ENCODE measurements at places on chromosomes 16 and 17.

- DNase-seq: no peak
These were observed 1736.9 kb downstream of the TP53TG3F start for GRCh38 chr16:35196313-35196712.

DNA sequence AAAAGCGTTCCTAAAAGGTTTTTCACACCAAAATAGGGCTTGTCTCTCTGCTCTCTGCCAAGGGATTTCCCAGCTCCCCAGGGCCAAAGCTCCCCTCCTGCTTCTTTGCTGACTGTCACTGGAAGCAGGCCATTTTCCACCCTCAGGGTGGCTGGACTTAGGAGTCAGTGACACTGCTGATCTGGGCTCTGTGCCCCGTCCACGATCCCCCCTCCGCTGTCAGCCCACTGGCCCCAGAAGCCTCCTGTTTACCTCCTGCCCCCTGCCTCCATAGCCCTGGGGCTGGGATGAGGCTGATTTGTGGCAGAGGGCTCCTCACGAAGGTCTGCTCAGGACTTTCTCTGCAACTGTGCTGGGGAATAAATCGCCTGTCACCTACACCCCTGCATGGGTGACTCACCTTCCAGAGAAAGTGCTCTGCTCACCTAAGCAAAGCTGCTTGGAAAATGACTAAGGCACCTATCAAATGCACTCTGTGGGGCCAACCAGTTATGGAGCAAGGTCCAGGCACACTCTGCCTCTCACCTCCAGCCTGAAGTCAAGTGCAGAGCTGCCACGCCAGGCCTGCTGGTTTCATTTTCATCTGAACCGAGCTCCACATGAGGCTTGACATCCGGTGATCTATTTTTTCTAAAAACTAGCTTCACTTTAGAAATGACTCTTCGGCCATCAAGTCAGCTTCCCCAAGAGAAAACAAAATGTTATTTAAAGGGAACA, 4.9 kb downstream of the MAP3K14 start:
- peak; percentile 63 for DNase-seq

DNA sequence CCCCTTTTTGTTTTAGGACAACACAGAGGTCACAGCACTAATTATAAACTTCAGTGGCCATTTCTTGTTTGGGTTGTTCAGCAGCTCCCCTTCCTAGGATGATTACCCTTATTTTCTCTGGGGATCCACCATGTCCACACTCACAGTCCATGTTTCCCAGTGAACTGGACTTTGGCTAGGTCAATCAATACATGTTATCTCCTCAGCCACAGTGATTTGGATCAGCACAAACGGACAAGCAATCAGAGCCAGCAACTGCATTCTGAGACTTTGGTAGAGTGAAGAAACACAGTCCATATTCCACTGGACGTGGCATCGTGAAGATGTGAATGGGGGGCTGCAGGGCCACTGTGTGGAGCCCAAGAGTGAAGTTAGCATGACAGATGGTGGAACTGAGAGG, 4.6 kb downstream of the TMEM220 start:
- DNase-seq: no peak

- no peak for DNase-seq
These were observed 28.7 kb upstream of the ABCA6 start for GRCh38 chr17:69170377-69170776.

GRCh38 chr17:79622122-79622601, 11.3 kb upstream of the RBFOX3 start:
- DNase-seq: no peak

GRCh38 chr17:44559634-44560554, 2.6 kb downstream of the FZD2 start:
- no peak for DNase-seq

DNA sequence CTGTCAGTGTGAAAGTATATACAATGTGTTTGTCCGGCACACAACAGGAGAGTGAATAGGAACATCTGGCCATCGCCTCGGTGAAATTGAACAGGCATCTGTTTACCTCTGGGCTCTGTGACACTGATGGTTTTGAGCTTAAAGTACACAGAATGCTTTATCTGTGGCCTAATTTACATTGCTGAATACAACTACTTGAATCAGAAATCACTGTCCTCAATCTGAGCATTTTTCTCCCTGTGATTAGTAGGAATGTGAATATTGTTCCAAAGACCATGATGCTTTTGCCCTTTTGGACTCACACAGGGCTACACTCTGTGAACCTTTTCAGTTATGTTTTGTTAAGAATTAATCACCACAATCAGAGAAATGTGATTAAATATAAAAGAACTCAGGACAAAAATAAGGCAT, 323.0 kb upstream of the TBX2 start:
- DNase-seq: no peak

DNA sequence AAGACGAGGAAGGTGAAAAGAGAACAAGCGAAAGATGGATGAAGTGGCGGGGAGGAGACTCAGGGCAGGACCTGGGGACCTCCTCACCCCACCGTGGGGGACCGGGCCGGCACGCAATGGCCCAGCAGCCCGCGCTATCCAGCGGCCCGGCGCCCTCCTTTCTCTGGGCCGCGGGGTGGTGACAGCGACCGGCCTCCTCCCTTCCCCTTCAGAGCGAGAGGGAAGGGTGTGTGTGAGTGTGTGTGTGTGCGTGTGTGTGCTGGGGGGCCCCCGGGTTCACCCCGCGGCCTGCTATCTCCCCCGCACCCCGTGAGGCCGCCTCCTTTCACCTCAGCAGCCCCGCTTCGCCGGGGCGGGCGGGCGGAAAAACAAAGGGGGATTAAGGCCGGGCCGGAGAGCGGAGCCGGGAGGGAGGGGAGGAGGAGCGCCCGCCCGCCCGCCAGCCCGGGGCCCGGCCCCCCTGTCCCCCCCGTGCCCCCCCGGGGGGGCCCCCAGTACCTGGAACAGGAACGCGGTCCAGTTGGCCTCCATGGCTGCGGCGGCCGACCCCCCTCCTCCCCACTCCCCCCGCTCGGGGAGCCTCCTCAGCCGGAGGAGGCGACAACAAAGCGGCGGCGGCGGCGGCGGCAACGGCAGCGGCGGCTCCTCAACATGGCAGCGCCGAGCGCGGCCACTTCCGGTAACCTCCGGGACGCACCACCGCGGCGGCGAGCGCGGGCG, at the start of gene VEZF1:
Gene VEZF1, minus strand, starts transcription at position 674 of the 720 bp plus-strand sequence. Its CDS starts 143 bp downstream, at position 531.
- DNase-seq: no peak

DNA sequence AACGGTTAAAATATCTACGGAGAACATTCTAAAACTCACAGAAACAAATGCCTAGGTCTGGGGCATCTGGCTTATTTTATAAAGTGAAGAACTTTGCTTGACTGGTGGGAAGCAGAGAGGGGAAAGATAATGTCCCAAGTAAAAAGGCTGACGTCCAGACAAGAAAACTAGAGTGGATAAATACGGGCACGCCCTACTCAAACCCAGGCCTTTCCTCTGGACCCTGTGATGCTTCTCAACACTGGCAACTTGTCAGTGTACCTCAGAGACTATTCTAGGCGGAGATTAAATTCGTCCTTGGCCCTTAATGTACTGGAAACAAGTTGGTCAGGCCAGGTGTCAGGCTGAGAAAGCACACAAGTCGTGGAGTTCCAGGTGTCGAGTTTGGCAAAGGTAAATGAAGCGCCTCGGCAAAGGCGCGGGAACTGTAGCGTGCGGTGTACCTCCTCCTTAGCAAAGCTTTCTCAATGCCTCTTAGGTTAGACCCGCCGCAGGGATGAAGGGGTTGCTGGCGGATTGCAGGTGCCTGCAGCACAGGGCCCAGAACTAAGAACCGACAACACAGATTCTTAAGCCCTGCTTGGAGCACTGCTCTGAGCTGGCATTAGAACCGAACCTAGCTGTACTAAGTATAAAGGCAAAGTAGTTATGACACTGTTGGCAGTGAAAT, 668 bp upstream of the UNK start:
- DNase-seq: no peak

- DNase-seq: no peak
These were observed 292.8 kb downstream of the SEC14L1 start for GRCh38 chr17:77433385-77434135.

DNA sequence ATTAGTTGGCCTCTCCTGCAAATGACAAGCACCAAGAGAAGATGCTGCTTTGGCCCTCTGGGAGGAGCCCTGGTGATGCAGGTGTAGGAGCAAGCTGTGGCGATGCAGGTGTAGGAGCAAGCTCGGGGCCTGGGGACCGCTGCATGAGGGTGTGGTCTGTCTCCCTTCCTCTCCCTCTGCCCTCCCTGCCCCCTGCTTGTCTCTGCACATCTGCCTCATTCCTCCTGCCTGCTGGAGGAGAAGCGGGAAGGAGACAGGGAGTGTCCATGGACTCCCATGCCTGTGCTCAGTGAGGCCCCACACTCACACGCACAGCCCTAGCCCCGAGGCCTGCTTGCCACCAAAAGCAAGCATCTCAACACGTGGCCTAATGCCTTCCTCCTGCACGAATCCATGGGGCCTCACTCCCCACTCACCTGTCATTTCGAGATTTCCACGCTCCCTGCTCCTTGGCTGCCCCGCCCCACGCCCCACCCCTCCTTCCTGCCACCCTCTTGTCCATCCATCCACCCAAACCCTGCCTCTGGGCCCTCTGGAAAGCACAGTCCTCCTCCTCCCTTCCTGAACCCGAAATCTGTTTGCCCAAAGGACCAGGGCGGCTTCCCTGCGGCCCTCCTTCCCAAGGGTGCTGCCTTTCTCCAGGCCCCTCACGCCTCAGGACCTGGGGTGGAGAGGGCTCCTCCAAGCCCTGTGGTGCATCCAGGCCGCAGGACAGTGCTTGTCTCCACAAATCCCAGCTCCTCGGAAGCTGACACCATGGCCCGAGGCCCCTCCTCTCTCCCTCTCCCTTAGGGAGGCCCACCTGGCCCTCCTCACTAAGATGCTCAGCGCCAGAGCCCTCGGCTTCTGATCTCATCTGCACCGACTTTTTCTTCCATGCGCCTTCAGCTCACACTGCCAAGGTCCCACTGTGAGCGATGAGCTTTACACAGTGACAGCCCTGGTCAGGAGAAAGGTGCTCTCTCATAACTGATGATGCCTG, 11.8 kb upstream of the ALDH3A1 start:
- DNase-seq: no peak

GRCh38 chr16:30395155-30395991, at the start of gene ZNF48:
Gene ZNF48 (plus strand): TSS chr16:30395420. CDS start chr16:30395795, 375 bp downstream.
- peak; percentile 45 for DNase-seq

Measured in activated CD8-positive, alpha-beta memory T cell treated with anti-CD3 and anti-CD28 coated beads for 48 hours (primary cell).